ENCODE measurements at places on chromosomes 16 and 17.

- no peak for DNase-seq
These were observed 26.9 kb upstream of the HLF start for GRCh38 chr17:55237841-55238178.

DNA sequence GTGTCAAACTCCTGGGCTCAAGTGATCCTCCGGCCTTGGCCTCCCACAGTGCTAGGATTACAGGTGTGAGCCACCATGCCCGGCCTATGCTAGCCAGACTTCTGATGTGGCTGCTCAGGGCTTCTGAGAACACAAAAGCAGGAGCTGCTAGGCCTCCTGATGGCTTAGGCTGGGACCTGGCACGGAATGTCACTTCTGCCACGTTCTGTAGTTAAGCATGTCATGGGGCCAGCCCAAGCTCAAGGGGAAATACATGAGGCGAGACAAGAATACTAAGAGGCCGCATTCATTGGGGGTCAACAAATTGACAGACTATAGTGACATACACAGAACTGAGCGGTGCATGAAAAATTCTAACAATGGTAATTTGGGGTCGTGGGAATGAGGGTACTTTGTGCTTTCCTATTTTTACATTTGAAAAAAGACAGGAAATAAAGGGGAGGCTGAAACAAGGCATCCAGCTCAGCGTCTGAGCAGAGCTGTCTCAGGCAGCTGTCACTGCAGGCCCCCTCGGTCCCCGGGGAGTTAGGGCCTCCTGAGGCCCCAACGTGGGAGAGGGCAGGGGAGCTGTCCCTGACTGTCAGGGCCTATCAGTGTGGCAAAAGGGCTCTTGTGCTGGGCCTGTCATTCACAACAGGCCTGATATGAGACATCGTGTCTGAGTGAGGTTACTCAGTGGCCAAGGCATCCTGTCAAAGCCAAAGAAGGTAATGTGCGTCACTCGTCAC is 26.4 kb downstream of the CFAP20 start:
- DNase-seq: no peak

GRCh38 chr16:25614716-25615265 is 77.0 kb upstream of the HS3ST4 start:
- DNase-seq: no peak

DNA sequence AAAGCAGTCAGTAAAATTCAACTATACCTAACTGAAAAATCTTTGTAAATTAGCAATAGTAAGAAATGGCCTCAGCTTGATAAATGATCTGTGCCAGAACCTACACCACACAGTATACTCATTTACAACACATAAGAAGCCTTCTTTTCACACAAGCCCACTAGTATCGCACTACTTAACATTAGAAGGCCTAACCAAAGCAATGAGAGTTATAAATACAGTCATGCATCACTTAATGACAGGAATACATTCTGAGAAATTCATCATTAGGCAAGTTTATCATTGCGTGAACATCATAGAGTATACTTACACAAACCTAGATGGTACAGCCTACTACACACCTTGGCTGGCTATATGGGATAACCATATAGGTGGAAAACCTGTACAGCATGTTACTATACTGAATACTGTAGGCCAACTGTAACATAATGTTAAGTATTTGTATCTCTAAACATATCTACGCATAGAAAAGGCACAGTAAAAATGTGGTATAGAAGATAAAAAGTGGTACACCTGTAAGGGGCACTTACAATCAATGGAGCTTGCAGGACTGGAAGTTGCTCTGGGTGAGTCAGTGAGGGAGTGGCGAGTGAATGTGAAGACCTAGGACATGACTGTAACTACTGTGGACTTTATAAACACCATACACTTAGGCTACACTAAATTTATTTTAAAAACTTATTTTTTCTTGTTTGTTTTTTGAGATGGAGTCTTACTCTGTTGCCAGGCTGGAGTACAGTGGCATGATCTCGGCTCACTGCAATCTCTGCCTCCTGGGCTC is 126.5 kb upstream of the CORO6 start:
- no peak for DNase-seq

DNA sequence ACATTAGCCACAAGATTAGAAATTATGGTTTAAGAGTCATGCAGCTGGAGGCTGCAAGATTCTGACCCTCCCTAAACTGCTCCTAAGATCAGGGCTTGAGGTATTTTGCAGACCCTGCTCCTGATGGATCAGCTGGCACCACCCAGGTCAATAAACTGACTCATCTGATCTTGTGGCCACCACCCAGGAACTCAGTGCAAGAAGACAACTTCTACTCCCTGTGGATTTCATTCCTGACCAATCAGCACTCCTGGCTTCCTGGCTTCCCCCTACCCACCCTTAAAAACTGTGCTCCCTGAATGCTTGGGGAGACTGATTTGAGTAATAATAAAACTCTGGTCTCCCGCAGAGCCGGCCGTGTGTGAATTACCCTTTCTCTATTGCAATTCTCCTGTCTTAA is 25.0 kb upstream of the MILR1 start:
- no peak for DNase-seq

DNA sequence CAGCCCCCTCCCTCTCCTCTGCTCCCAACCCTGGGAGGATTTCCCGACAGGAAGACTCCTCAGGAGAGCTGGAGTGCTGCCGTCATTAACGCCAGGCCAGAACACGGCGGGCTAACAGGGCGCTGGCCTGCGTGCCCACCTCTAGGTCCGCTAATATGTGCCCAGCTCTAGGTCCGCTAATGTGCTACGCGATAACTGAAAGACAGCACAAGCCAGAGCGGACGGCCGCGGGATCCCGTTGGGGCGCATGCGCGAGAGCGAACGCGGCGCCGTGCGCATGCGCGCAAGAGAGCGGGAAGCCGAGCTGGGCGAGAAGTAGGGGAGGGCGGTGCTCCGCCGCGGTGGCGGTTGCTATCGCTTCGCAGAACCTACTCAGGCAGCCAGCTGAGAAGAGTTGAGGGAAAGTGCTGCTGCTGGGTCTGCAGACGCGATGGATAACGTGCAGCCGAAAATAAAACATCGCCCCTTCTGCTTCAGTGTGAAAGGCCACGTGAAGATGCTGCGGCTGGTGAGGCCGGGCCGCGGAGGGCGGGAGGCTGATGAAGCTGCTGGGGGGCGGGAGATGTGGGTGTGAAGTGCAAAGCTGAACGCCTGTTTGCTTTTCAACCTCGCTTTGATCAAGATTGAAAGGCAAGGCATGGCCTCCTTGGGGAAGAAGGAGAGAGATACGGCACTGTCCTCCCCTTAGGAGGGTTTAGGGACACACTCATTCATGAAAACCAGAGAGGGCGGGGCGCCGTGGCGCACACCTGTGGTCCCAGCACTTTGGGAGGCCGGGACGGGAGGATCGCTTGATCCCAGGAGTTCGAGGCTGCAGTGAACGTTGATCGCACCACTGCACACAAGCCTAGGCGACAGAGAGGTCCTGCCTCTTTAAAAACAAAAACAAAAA is at the start of gene CKLF:
Gene CKLF (plus strand): TSS at position 291 of the 892 bp plus-strand sequence. CDS start 140 bp downstream, at position 431.
- peak; percentile 47 for DNase-seq

DNA sequence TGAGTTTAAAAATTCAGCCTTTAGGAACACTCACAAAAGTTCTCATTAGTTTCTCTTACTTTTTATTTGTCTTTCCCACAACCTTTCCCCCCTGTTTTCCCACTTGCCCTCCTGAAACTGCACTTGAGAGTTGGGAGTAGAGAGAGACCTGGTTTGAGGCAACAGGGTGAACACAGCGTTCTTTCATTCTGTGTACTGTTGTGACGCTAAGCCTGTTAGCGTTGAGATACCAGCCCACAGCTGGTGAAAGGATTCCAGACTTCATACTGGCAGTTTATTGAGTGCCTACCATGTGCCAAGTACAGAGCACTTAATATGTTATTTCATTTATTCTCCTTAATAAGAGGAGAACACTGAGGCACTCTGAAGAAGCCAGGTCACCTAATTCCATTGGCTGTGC is 10.3 kb downstream of the TNRC6C start:
- no peak for DNase-seq

DNA sequence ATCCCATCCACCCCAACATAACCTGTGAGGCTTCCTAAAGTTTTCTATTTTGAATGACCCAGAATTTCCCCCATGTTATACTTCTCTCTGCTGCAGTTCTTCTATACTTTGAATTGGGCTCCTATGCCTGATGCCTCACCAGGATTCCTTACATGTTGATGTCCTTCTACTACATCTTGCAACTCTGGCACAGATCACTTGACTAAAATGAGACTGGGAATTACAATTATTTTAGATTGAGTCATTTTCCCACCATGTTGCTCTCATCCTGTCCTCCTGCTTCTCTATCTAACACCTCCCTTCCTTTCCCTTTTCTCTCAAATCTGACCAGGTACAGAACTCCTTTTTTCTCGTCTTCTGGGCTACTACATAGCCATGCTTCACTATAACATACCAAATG is 314.0 kb upstream of the KCNJ16 start:
- DNase-seq: no peak

GRCh38 chr17:28204751-28205150 is 114.2 kb upstream of the TMEM97 start:
- no peak for DNase-seq

DNA sequence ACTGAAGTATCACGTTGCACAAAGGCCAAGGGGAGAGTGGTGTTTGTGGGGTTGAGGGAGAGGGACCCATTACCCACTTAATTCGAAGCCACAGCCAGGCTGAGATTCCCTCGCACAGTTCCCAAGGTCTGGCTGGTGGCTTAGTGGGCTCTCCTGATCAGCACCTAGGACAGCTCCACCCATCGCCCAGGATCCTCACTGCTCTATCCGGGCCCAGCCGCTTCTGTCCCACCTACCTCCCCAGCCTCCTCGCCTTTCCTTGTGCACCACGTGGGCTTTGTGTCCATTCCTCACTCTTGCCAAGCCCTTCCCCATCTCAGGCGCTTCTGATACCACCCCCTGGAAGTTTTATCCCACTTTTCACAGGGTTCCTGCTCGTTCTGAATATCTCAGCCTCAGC is 163.5 kb downstream of the CCT6B start:
- no peak for DNase-seq

DNA sequence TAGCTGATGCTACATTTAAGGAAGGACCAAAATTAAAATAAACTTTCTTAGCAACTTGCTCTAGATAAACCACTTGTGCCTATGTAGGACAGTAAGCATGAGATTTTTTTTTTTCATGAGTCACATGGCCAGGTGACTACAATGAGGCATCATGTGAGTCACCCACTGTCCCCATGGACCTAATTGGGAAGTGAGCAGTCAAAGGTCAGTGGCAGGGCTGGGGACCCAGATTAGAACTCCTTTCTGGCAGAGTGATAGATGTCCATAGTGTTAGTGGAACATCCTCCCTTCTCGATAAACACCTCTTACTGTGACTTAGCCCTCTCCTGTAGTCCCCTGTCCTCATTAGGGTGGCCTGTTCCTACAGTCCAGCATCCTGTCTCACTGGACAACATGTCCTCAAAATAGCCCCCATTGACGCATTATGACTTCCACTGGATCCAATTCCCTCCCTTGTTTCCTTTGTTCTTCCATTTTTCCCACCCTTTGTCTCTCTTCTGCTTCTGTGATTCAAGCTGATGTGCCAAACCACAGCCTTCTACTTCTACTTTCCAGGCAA is 12.4 kb downstream of the ITGB3 start:
- no peak for DNase-seq

Data from BJ (cell line).